ENCODE measurements at places on chromosomes 13 and 19. TPM values are rescaled to one million over a fixed set of nuclear protein-coding genes. Genes with fewer than 3 reads are reported as not detected.
A peak's percentile ranks its signal among the peaks of the same experiment; 100 is the strongest.

C5AR2 gene
- 0.29 TPM for total RNA-seq

GSX1 gene
- total RNA-seq: not detected

DNA sequence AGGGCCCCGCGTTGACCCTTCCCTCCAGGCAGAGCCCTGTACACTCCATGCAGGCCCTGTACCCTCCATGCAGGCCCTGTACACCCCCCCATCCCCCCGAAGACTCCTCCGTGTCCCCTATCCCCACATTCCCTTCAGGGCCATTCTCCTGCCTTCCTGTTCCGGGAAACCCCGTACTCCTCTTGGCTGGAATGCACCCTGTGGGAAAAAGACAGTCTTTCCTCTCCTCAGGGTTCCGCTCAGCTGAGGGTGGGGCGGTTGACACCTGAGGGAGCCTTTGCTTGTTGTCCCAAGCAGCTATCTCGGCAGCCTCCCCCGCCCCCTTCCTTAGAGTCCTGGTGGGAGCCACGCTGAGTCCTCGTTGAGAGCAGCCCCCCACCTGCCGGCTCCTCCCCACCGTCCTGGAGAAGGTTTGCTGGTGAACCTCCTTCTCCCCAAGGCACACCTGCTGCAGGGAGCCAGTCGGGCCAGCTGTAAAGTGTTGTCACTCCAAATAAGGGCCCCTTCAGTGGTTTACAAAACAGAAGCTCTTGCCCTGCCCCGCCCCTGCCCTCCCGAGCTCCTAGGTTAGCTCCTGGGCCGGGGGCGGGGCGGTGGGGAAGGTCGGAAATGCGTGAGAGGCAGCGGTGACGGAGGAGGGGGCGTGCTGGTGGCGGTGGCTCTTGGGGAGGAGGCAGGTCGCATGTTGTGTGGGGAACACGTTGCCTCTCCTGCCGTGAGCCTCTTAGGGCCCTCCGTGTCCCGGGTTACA, 1.5 kb downstream of the GNA11 start:
- DNase-seq: no peak

AXL gene
- 0.05 TPM for total RNA-seq

DNA sequence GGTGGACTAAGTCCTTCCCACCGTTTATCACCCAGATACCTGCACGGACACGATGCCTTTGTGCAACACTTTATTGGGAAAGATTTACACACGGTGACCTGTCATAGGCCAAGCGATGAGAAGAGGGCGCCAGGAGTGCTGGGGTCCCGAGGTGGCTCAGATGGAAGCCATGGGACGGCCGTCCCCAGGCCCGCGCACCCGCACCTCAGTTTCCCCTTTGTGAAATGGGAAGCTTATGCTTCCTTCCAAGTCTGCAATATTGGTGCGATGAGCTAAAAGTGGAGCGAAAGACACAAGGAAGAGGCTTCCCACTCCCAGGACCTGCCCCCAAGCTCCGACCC, 369 bp upstream of the TMC4 start:
- DNase-seq: no peak

ZNF560 gene
- not detected for total RNA-seq

RAB20 gene
- 1.1 TPM for total RNA-seq

- no peak for DNase-seq
Measured at GRCh38 chr13:114226088-114226487, 8.6 kb upstream of the CDC16 start.

DNA sequence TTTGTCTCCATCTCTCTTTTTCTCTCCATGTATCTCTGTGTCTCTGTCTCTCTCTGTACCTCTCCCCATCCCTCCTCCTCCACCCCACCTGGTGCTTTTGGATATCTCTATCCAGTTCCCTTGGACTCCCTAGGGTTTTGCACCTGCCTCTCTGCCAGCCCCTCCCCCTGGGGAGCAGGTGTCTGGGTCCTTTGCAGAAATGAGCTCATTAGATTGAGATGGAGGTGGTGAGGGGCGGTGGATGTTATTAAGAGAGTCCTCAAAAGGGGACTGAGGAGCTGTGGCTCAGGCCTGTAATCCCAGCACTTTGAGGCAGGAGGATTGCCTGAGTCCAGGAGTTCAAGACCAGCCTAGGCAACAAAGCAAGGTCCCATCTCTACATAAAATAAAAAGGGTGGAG, 2.1 kb downstream of the KCNN4 start:
- no peak for DNase-seq

GPR4 gene
- not detected for total RNA-seq

DNA sequence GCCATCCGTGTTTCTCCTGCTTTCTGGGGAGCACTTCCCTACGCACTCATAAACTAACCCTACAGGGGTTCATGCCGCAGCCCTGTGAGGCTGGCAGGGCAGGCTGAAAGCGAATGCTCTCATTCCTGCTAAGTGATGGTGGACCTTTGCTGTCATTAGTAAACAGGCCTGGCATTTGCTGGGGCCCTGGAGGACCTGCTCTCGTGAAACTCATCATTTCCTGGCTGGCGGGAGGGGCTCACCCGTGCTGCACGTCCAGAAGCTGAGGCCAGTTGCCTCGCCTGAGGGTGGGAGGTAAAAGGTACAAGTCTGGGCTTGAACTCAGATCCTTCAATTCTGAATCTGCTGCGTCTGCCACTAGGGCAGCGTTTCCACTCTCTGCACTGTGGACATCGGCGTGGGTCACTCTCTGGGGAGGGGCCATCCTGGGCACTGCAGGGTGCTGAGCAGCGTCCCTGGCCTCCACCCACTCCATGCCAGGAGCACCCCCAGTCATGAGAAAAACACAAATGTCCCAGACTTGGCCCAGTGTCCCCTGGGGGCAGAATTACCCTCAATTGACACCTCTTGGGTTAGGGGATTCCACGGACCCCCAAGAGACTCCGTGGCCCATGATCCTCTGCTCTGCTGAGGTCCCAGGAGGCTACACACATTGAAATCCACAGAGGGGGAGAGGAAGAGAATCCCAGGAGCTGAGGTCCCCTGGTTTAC, 7.0 kb downstream of the MOB3A start:
- peak; percentile 65 for DNase-seq

GRCh38 chr13:32986552-32986951, 29.7 kb upstream of the KL start:
- DNase-seq: no peak

DNA sequence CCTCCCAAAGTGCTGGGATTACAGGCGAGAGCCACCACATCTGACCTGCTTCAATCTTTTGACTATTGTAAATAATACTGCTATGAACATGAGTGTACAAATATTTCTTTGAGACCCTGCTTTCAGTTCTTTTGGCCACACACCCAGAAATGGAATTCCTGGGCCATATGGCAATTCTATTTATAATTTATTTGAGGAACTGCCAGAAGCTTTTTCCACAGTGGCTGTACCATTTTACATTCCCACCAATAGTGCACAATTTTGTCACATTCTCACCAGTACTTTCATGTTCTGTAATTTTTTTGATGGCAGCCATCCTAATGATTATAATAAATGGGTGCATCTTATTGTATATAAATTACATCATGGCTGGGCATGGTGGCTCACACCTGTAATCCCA, 13.7 kb upstream of the FCER2 start:
- DNase-seq: no peak

DNA sequence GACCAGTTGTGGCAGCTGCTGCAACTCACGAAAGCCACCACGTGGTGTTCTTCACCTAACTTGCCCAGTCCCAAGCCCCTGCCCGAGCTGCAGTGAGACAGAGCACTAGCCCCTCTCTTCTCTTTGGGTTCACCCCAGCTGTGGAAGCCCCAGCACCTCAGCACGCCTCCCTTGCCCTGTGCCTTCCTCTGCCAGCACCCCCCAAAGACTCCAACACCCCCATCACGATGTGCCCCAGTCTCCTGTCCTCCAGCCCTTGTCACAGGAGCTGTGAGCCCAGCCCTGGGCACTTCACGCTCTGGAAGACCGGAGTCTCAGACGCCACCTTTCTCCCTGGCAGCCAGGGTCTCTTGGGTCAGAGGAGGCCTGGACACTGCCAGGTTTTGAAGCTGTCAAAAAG, 2.2 kb upstream of the ZNF135 start:
- DNase-seq: no peak

ZNF888 gene
- 4.6 TPM for total RNA-seq

ZBTB32 gene
- 185 TPM for total RNA-seq

GRCh38 chr13:87667686-87668085, 3.5 kb upstream of the SLITRK5 start:
- DNase-seq: no peak

- no peak for DNase-seq
Measured at GRCh38 chr13:66530686-66531085, 699.5 kb downstream of the PCDH9 start.

DNA sequence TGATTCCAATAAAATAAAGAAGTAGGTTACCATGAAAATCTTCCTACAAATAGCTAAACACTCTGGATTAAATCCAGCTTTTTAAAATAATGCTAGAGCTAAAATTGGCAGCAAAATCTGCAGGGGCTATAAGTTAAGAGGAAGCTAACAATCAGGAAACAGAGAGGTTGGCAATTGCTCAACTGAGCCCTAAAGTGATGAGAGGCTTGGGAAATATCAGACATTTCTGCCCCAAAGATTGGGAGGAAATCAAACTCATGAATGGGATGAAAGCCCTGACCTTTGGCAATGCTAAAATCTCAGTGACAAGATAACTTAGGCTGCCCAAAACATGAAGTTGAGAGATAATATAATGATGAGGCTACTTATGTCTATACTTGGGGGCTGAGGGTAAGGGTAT, 1437.9 kb downstream of the EFNB2 start:
- no peak for DNase-seq

MPHOSPH8 gene
- 41.5 TPM for total RNA-seq

- DNase-seq: no peak
Measured at GRCh38 chr19:19551853-19552192, 13.8 kb downstream of the CILP2 start.

DNA sequence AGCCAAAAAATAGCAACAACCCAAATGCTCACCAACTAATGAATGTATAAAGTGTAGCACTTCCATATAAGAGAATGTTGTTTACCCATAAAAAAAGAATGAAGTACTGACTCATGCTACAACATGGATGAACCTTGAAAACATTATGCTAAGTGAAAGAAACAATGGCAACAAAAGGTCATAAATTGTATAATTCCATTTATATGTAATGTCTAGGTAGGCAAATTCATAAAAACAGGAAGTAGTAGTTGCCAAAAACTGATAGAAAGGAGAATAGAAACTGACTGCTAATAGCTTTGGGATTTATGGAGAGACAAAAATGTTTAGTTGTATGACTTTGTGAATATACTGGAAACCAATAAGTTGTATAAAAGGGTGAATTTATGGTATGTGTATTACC, 21.6 kb downstream of the MYCBP2 start:
- DNase-seq: no peak

DNA sequence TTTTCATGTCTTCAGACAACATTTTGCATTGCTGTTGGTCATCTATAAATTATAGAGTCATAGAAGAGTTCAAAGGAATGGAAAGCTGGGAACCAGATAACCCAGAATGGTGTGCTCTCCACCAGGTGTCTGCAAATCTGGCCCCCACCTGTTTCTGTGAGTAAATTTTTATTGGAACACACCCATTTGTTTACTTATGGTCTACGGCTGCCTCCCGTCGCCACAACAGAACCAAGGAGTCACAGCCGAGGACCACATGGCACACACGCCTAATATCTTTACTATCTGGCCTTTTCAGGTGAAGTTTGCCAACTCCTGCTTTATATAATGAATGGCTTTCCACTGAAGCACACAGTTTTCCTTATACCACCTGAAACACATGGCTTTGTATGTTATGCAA, 58.2 kb downstream of the EFNB2 start:
- DNase-seq: no peak

DNA sequence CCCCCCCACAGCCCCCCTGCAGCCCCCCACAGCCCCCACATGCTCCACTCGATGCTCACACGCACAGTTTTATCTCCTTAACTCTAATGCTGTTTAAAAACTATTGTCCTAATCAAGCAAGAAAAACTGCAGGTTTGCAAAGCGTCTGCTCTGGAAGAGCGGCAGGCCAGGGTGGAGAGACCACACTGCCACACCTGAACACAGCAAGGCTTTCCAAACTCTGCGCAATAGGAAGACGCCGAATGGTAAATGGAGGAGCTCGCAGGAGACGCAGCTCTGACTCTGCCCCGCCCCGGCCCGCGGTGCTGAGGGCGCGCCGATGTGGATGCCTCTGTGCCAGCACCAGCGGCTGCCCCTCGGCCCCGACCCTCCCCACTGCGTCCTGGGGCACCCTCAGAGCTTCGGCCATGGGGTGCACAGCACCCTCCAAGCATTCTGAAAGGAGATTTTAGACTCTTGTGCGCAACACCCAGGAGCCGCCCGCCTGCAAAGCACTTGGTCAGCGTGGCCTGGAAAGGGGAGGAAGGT, 32.4 kb downstream of the RASA3 start:
- DNase-seq: no peak

ZNF829 gene
- total RNA-seq: 5.5 TPM

CDC42EP5 gene
- total RNA-seq: not detected
